ENCODE measurements at places on chromosomes 5 and 9.

DNA sequence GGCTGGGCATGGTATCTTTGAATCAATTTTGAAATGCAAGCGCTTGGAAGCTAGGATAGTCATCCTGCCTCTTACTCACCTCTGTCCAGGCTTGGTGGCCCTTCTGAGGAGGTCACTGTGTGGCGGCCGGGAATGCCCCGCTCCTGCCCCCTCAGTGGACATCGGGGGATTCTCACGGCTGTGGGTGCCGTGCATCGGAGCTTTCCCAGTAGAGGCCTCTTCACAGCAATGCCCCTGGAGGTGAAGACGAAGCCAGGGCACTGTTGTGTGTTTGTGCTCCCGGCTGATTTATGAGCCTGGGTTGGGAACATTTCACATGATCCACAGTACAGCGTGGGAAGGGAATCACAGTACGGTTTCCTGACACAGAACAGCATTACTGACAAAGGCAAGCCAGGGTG, 147.5 kb downstream of the NXNL2 start:
- no peak for DNase-seq

DNA sequence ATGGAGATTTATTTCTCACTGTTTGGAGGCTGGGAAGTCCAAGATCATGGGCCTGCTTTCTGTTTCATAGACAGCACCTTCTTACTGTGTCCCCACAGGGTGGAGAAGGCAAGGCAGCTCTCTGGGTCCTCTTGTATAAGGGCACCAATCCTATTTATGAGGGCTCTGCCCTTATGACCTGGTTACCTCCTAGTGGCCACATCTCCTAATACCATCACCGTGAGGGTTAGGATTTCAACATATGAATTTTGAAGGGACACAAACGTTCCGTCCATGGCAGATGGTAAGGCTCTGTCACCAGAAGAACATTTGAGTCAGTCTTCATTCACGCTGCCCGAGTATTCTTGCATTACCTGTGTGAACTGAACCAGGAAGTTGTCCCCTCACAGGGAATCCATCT, 48.4 kb downstream of the ANKRD33B start:
- DNase-seq: no peak

- DNase-seq: no peak
These were observed 155.4 kb downstream of the SEMA6A start for GRCh38 chr5:116419258-116419657.

DNA sequence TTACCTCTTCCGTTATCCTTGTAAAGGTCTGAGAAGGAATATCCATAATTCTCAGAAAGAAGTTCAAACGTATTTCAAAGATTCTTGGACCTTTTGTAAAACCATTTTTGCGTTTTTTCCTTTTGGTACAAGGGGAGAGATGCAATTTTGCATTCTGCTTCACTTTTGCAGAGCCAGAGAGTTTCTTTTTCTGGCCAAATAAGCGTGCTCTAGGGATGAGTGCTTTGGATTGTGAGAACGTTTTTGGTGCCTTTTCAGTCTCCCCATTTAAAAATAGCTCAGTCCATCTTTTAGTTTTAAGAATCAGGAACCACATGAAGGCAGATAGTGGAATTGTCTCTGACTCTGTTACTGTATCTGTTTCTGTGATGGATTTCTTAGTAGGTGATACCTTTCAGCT, 1.5 kb downstream of the ARHGAP26 start:
- DNase-seq: no peak

DNA sequence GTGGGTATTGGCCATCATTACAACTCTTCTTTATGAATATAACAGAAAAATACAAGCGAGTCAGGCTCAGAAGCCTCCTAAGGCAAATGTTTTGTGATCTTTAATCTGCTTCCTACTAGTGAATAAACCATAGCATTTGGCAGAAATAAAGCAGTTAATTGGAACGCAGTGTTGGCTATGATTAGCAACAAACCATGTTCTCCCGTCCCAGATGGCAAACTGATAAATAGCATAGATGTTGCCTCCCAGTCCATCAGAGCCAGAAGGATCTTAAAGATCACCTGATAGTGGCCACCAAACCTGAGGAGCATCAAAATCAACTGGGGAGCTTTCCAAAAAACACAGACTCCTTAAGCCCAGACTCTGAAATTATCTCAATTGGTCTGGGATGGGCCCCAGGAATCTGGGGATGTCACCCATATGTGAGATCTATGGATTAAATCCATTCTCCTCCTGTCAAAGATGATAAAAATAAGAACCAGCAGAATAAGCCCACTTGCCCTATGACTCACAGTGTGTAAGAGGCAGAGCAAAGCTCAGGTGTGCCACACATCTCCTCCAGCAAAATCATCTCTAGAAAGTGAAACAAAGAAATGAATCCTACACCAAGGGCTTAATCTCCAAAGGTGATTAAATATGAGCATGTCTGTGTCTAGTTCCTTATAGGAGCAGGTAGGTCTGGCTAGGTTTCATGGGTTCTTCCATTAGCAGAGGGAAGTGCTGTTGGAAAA, 50.3 kb downstream of the APBA1 start:
- DNase-seq: no peak

GRCh38 chr5:77776554-77777206, 541 bp upstream of the TBCA start:
- no peak for DNase-seq

GRCh38 chr9:115146581-115147021, 28.6 kb upstream of the TNC start:
- DNase-seq: no peak

- no peak for DNase-seq
These were observed 33.9 kb downstream of the HACD4 start for GRCh38 chr9:20997503-20998076.

- no peak for DNase-seq
These were observed at the start of gene PCDHGA9 for GRCh38 chr5:141402553-141403243. Gene PCDHGA9 (plus strand): TSS chr5:141402778. CDS start chr5:141402953, 175 bp downstream.

DNA sequence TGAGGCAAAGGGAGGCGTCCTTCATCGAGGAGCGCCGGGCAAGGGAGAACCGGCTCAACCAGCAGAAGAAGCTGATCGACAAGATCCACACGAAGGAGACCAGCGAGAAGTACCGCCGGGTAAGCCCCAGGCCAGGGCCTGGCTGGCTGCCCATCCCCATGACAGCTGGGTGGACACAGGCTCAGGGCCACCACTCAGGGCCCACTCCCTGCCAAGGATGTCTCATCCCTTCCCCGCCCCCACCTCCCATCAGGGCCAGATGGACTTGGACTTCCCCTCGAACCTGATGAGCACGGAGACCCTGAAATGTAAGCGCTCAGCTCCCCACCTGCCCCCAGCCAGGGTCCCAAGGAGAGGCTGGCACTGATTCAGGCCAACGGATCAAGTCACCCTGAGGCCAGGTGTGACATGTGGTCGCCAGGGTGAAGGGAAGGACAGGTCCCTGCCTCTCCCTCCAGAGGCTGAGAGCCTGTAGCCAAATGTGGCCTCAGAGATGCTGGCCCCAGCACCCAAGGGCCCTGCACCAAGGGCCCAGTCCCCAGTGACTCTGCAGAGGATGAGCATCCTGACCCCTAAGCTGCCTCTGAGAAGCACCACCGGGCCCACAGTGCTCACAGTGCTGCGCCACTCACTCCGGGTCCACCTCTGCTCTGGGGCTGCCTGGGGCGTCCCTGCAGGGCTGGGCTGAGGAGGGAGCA, 3.1 kb upstream of the RABL6 start:
- DNase-seq: no peak

DNA sequence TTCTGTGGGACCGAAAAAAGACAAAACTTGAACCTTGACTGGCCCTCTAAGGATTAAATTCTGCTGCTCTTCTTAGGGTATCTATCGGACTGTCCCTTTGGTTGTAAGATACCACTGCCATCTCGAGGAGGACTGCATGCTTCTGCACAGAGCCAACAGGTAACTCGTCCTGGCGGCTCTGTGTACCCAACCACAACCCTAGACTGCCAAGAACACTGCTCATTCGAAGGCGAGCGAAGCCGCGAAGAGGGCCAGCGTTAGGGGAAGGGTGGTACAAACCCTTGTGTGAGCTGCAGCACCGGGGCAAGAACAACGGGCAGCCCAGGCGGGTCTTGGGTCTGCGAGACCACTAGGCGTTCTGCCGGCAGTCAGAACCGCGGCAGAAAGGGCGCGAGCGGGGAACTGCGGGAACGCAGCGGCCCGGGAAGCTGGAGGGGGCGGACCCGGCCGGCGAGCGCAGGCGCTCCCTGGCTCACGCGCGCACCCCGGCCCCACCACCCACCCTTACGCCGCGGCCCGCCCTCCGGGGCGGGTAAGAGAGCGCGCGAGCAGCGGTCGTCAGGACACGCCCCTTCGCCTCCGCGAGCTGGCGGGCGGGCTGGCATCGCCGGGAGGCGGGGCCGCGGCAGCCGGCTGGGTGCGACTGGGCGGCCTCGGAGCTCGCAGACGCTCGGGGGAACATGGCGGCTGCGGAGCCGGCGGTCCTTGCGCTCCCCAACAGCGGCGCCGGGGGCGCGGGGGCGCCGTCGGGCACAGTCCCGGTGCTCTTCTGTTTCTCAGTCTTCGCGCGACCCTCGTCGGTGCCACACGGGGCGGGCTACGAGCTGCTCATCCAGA, at the start of gene ISOC1:
Gene ISOC1 (plus strand): TSS at position 663 of the 837 bp plus-strand sequence. CDS start 18 bp downstream, at position 681.
- peak; percentile 28 for DNase-seq

DNA sequence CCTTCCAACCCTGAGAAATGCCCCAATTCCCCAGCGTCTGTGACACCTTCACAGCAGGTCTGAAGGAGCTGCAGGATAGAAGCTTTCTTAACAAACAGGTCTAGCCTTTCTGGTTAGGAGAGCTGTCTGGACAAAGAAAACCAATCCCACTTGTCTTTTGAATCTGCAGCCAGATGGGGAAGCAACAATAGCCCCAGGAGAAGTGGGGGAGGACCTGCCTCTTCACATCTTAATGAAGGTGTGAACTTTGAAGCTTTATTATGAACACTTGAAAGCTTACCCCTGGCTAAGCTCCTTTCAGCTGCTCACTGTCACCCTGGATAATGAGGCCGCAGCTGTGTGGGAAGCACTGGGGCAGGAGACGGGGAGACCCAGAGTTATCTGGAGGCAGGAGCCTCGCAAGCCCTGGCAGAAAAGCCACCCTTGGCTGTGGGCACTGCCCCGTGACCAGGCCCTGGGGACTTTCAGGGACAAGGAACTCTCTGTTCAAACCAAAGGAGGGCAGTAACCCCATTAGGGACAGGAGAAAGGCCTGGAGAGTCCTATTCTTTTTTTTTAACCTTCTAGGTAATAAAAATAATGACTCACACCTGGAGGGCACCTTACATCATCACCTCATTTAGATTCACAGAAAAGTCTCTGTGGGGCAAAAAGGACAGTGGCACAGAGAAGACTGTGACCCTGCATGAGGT, 151.8 kb upstream of the RAD23B start:
- DNase-seq: no peak

DNA sequence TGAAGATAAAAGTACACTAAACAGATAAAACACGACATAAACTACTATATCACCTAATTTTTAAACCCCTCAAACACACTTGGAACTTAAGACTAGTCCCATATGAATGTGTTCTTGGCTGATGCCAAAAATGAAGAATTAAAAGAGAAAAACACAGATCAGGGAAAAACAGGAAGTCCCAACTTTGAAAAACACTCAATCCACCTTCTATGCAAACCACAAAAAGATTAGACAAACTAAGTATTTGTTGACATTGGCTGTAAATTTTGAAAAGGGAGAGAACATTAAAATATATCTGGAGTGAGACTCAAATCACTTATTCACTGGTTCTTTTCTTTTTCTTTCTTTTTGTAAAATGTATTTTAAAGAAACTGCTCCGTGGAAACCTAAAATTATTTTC, 81.4 kb downstream of the ANKH start:
- DNase-seq: no peak

DNA sequence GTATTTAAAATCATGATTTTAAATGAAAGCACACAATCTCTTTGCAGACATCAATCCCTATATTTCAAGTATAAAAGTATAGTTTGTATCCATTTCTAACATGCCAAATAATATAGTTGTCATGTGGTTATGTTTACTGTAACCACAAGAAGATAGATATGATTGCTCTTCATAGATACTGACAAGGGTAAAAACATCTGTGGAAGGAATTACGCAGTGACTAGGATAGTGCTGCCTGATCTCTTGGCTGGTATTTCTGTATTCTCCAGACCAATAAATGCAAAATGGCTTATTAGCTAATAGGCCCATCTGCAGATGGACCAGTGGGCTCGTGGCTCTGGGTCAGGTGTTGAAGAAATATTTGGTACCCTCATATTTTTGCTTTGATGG, 34.9 kb upstream of the FBN2 start:
- no peak for DNase-seq

DNA sequence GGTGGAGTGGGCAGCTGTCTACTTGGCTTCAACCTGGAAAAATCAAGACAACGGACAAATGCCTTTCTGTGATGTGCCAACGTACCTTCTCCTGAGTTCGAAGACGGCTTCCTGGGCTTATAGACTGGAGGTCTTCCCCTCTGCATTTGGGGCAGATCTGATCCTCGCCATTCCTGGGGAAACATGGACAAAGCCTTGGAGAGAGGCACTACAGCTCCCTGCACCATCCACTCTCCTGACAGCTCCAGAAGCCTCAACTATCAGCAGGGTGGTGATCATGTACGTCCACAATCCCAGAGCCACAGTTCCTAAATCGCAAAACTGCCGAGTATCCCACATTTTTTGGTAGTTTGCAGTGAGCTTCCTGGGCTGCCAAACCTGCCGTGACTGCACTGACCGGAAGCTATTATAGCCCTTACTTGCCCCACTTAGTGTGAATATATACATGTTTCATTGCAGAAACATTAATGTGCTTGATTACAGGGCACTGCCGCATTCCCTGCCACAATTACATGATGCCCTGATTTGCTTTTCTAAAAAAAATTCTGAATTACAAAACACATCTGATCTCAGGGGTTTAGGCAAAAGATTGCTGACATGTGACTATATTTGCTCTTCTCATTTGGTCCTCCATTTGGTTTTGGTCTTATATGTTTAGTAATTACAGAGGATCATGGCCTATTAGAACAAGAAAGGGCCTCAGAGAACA, 2.8 kb downstream of the TRAF1 start:
- no peak for DNase-seq

GRCh38 chr5:24591426-24591825, 53.4 kb downstream of the CDH10 start:
- DNase-seq: no peak

- DNase-seq: no peak
These were observed 947.2 kb upstream of the ARRDC3 start for GRCh38 chr5:92330365-92330764.

DNA sequence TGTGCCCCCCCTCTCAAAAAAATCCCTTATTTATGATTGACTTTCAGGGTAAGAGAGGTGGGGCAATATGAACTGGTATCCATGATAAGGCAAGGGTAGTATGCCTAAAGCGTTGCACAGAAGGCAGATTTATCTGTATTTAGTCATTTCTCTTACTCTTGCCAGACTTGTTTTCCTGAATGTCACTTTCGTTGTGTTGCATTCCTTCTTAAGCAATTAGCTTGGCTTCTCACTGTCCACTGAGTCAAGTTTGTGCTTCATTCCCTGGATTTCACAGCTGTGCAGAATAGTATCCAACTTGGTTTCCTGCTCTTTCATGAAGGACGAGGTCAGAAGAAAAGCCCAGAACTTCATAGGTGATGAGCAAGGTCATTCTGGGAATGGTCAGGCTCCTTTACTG, 301.5 kb upstream of the ACTBL2 start:
- DNase-seq: no peak

GRCh38 chr5:66617991-66618768, 22.0 kb downstream of the MAST4 start:
- no peak for DNase-seq

Data from NCI-H2081 treated with DMSO at 0.1 percent for 48 hours (cell line).